CD8-positive, alpha-beta memory T cell (primary cell): ENCODE measurements at places on chromosomes 7 and 10. TPM values are rescaled to one million over a fixed set of nuclear protein-coding genes. Genes with fewer than 3 reads are reported as not detected.

DNA sequence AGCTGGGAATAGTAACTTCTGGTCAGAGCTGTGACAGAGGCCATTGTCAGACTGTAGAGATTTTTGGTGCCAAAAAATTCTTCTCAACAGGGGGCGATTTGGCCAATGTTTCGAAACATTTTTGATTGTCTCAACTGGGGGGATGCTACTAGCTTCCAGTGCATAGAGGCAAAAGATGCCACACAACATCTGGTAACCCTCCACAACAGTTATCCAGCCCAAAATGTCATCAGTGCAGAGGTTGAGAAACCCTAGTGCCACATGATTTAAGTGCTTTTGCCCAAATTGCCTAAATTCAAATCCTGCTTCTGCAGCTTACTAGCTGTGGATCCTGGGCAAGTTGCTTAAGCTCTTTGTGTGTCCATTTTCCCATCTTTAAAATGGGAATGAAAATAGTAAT is 71.9 kb downstream of the FZD1 start:
- no peak for DNase-seq

C10orf105 gene
- 0.11 TPM for total RNA-seq

ZNF316 gene
- 26.5 TPM for total RNA-seq

DNA sequence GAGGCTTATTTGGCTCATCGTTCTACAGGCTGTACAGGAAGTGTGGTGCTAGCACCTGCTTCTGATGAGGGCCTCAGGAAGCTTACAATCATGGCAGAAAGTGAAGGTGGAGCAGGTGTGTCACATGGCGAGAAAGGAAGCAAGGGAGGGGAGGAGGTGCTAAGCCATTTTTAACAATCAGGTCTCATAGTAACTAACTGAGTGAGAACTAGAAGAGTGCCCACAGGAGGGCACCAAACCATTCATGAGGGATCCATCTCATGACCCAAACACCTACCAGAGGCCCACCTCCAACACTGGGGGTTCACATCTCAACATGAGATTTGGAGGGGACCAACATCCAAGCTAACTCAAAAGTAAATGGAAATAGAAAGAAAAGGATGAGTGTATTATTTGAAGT is 78.1 kb downstream of the CXCL12 start:
- no peak for DNase-seq

KIF20B gene
- 40.4 TPM for total RNA-seq

GRCh38 chr7:35908331-35909216 is 107.7 kb downstream of the SEPTIN7 start:
- no peak for DNase-seq

DNA sequence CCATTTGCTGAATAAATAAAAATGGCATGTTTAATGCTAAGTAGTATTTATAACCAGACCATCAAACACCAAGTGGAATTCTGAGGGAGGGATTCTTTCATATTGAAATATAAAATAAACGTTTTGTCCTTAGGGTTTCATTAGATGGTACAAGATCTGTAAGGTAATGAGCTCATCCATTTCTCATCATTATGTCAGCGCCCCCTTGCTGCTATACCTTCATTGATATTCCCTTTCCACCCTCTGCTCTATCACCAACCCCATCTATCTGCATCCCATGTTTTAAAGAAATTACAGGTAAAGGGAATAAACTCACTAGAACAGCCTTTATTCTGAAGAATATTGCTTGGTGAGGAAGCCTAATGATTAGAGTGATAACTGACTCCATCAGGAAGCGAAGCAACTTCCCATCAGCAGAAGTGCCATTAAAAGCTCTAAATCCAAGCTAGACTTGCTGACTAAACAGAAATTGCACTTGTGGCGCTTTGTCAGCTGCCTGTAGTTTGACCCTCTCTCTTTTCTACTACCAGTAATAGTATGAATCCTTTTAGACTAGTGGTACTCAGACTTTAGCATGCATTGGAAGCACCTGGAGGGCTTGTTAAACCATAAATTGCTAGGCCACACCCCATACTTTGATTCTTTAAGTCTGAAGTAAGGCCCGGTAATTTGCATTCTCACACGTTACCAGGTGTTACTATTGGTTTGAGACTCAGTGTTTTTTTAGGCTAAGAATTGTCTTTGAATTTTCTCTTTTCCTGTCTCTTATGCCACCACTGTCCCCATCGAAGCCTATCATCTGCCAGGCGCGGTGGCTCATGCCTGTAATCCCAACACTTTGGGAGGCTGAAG is 27.5 kb downstream of the ADD3 start:
- DNase-seq = peak; percentile 11

DNA sequence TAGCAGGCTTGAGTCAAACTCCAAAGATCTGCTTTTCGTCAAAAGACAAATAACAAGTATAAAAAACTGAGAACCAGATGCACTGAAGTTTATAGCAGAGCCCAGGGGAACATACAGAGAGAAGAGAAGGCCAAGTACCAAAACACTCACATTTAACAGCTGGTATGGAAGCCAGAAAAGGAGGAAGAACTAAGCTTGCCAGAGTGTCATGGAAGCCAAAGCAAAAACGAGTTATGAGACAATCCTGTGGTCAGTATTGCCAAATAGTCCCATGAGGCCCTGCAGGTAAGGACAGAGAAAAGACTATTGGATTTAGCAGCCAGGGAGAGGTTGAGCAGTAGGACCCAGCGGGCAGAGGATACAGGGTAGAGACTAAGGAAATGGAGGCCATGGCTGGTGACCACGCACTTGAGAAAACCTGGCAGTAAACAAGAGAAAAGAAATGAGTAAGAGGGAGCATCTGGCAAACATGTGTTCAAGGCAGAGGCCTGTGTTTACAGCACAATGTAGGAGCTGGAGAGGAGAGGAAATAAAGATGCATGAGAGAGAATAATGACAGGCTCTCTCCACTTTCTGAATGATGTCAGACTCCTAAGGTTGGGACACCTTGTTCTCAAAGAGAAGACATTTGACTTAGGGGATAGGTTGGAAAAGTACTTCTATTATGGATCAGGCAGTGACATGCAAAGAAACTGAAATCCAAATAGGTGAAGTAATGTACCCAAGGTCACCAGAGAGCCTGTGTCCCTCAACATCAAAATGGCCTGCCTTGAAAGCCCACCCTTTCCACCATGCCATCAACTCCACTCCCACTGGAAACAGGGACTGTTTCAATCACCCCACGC is 9.1 kb downstream of the CREB3L2 start:
- no peak for DNase-seq

DNA sequence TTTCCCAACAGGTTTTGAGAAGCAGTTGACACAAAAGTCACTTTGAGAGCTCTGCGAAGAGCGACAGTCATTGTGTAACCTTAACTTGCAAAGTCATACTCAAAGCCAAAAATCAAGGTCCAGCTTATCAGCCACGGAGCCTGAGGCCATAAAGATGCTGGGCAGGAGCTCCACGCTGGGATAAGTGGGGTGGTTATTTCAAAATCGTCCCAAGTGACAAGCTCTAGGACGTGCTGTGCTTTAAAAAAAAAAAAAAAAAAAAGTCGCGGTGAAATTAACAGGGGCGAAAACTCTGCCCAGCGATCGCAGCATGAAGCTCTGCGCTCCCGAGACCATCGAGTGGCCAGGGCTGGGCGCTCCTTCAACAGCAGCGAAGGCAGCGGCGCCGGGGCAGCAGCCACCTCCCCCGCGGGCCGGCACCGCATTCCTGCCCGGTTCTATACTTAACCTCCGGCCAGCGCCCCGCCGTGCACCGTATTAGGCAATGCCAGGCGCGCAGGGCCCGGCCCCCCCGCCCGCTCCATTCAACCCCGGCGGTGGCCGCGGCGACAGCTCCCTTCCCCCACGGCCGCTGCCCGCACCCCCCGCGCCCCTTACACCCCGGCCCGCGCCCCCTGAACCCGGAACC is 657 bp downstream of the HACD1 start:
- no peak for DNase-seq

DNA sequence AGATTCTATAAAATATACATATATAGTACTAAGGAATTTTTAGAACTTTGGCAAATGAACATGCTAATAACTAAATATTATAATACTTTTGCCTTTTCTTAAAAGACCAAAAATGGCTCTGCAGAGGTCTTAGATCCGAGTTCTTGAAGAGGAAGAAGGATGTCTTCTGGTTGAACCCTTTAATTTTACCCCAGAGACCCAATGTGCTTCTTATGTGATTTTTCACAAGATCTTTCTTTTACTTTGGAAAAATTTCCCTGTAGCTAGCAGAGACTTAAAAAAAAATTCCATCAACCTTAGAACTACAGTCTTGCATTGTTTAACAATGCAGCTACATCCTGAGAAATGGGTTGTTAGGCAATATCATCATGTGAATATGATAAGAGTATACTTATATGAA is 663.2 kb downstream of the PARD3 start:
- no peak for DNase-seq

- DNase-seq = no peak
Measured at GRCh38 chr7:50181081-50181480, 88.0 kb upstream of the ZPBP start.

CPA1 gene
- total RNA-seq = not detected

DNA sequence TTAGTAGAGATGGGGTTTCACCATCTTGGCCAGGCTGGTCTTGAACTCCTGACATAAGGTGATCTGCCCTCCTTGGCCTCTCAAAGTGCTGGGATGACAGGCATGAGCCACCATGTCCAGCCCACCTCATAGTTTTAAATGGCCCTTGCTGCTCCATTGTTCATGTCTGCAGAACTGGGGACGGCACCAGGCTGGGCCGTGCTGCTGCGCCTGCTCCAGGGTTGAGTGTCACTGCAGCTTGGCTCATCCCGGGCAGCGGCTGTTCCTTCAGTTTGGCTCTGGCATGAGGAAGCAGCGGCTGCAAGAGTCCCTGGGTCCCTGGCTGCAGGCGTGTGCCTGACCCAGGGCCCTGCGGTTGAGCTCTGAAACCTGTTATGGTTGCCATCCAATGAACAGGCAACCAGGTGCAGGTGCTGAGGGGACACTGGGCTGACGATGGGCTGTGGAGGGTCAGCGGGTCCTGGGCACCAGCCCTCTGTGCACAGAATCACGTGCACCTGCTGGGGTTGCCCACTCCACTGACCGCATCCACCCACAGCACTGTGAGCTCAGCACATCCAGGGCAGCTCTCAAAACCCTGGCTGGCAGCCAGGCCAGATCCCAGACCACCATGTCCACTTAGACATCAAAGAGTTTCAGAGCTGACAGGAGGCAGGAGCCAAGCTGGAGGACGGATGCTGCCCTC is 70.2 kb upstream of the PPP2R2D start:
- no peak for DNase-seq

DNA sequence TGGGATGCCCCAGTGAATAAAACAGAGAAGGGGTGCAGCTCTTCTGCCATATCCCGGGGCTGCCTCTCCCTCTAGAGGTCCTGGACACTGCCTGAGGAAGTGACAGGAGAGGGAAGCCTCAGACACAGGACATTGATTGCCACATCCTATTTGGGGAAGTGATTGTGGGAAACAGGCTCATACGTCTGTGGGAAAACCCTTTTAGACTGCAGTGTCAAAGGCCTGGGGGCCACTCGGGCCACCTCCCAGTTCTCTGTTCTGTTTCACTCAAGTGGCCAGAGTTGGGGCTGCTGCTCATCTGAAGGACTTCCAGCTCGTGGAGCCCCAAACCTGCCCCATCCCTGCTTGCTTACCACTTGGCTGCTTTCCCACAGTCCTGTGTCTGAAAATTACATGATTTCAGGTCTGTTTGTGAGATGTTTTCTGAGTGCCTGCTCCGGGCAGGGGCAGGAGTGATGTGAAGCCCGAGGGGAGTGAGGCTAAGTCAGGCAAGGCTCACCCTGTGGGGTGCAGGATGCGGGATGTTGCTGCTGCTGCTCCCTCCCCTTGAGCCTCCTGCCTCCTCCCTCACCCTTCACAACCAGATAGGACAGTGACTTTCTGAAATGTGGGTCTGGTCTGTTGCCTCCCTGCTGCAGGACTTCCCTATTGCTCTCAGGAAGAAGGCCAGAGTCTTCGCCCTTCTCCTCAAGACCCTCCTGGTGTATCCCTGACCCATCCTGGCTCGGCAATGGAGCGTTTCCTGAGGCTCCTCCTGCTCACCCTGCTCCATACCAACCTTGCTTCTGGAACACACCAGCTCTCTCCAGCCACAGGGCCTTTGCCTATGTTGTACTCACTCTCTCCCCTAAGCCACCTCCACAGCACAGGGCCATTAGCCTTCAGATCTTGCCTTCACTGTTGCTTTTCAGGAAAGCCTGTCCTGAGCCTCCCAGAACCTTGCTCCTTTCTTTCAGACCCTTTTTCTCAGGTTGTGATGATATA is 58.4 kb downstream of the NEURL1 start:
- no peak for DNase-seq

GRCh38 chr7:92205987-92206386 is 27.0 kb upstream of the LRRD1 start:
- no peak for DNase-seq

PTTG1IP2 gene
- not detected for total RNA-seq

SNX8 gene
- 42.3 TPM for total RNA-seq

CYP26A1 gene
- total RNA-seq = not detected

DNA sequence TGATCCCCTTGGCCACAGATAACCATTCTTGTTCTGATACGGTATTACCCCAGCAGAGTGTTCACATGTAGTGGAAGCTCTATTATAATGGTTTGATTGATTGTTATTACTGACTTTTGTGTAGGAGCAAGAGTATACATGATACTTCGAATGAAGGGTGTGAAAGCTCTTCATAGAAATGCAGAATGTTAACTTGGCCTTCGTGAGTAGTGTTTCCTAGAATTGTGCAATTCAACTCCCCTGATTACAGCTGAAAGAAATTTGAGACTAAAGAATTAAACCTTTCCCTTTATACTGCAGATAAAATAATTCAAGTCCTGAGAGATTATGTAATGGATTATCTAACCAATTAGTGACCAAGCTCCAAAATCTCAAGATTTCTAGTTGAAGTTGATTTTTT is 38.2 kb downstream of the MKLN1 start:
- DNase-seq = no peak

DNA sequence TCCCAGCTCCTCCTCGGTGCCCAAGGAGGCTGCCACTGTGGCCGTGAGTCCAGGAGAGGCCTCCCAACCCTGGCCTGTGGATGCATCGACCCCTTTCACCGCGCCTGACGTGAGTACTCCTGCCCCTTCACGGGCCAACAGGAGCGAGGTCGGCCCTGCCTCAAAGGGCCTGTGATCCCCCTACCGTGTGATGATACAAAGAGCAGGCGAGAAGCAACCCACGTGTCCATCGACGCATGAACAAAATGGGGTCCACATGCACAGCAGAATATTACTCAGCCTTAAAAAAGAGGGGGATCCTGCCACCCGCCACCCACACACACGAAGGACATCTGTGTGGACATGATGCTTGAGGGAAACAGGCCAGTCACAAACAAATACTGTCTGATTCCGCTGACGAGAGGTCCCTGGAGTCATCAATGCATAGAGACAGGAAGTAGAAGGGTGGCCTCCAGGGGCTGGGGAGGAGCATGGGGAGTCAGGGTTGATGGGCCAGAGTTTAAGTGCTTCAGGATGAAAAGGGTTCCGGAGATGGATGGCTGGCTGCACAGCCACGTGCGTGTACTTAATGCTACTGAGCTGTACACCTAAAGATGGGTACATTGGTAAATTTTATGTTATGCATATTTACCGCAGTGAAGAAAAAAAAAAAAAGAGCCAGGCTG is 151.9 kb downstream of the PRKAG2 start:
- no peak for DNase-seq

GRCh38 chr7:150620061-150620460 is 12.1 kb downstream of the GIMAP6 start:
- no peak for DNase-seq

- no peak for DNase-seq
Measured at GRCh38 chr10:95249467-95249866, 41.3 kb downstream of the PDLIM1 start.

GRCh38 chr7:157816086-157816485 is 479.3 kb downstream of the DNAJB6 start:
- DNase-seq = no peak

BNIP3 gene
- total RNA-seq = 40.7 TPM

NPY gene
- not detected for total RNA-seq

- DNase-seq = no peak
Measured at GRCh38 chr10:34916314-34916713, 101.2 kb upstream of the PARD3 start.

LOXL4 gene
- not detected for total RNA-seq
